ENCODE measurements at places on chromosomes 2 and 18.

- no peak for DNase-seq
Measured at GRCh38 chr2:223474893-223475292, 127.3 kb downstream of the SCG2 start.

DNA sequence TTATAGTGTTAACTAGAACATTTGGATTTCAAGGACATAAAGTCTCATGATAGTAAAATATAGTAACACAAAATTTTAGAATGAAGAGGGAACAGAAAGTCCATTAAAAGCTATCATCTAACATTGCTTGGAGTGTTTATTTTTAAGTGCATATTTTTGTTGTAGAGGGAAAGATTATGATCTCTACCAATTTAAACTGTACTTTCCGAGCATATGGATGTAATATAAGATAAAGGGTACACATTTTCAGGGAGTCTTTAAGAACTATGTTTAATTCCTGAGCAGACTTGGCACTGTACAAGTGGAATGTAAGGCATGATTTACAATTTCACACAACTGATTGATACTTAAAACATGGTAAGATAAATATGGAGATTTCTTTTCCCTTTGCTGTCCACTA, 34.2 kb upstream of the ZNF804A start:
- no peak for DNase-seq

GRCh38 chr2:227471924-227472264, at the start of gene AGFG1:
Gene AGFG1 (plus strand): TSS chr2:227472156. CDS start chr2:227472422, 266 bp downstream.
- peak; percentile 86 for DNase-seq

DNA sequence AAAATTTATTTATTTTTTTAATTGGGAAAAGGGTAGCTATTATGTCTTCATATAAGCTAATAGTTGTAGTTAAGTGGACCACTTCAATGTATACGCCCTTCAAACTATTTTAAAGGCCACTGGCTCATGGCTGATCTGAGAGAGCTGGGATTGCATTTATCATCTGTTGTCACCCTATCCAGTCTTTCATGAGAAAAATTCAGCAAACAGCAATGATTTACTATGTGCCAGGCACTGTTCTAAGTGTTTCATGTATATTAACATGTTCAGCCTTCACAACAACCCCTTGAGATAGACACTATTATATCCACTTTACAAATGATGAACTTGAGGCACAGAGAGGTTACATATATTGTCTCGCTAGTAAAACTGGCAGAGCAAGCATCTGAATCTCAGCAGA, 66.1 kb upstream of the ZNF397 start:
- no peak for DNase-seq

DNA sequence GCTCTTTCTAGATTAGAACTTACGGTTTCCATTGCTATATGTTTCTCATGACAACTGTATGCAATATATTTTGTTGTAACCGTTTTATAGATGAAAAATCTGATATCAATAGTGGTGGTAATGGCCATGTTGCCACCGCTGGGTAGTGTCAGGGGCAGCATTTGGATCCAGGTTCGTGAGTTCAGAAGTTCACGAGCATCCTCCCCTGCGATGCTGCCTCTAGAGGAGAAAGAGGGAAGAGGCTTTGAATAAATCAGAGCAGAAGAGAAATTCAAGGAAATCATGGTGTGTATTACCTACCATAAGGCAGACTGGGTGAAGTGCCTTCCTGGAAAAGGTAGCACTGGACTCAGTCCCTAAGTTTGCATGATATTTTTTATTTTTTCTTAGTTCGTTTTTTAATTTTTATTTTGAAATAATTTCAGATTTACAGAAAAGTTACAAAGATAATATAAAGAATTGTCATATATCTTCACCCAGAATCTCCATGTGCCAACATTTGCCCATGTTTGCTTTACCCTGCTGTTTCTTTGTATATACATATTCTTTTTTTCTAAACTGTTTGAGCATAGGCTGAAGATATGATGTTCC, 3.3 kb upstream of the ZBTB7C start:
- peak; percentile 46 for DNase-seq

DNA sequence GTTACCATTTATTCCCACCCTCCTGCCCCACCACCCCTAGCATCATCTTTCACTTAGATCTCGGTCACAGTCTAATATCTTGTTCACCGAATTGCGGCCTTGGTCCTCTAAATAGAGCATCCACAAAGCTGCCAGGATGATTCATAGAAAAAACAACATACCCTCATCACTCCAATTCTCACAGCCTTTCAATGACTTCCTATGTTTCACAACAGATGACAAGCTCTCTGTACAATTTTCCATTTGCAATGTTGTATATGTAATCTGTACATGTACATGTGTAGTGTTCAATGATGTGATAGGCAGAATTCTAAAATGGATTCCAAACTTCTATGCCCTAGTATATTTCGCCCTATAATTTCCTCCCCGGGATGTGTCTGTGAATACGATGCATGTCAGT, 675.6 kb upstream of the CELF4 start:
- DNase-seq, result no peak

- no peak for DNase-seq
Measured at GRCh38 chr2:221533299-221533698, 38.8 kb downstream of the EPHA4 start.

GRCh38 chr2:46042207-46042637, 255.0 kb upstream of the EPAS1 start:
- no peak for DNase-seq

Data from activated CD8-positive, alpha-beta T cell treated with anti-CD3 and anti-CD28 coated beads, Interleukin-2, amount 10 ng/mL, durations not matched to agents 7 days and 5 days (primary cell).